Brain (organoid and tissue), 16 donors: ENCODE measurements at places on chromosomes 4 and X. TPM values are rescaled to one million over a fixed set of nuclear protein-coding genes. Genes with fewer than 3 reads are reported as not detected.

USP17L18 gene
- not detected for polyA plus RNA-seq

NALF2 gene
- 4.8 TPM for polyA plus RNA-seq

HAND2 gene
- polyA plus RNA-seq: not detected

PLXNB3 gene
- 38.0 TPM for polyA plus RNA-seq

SH3TC1 gene
- 2.8 TPM for polyA plus RNA-seq
